T-helper 2 cell treated with Interferon-gamma antibody and Interleukin-4, amounts not matched to agents 5 μg/mL and 100 μg/mL, for 36 hours (primary cell): ENCODE measurements at places on chromosomes 3 and 15.

GRCh38 chr3:70731046-70731445 is 418.6 kb upstream of the MDFIC2 start:
- no peak for DNase-seq

GRCh38 chr3:132351222-132351806 is 34.1 kb downstream of the ACP3 start:
- DNase-seq: no peak

GRCh38 chr15:83853232-83853631 is 199.3 kb downstream of the ADAMTSL3 start:
- no peak for DNase-seq

GRCh38 chr15:71117714-71118305 is 2.5 kb downstream of the THSD4 start:
- DNase-seq: no peak

DNA sequence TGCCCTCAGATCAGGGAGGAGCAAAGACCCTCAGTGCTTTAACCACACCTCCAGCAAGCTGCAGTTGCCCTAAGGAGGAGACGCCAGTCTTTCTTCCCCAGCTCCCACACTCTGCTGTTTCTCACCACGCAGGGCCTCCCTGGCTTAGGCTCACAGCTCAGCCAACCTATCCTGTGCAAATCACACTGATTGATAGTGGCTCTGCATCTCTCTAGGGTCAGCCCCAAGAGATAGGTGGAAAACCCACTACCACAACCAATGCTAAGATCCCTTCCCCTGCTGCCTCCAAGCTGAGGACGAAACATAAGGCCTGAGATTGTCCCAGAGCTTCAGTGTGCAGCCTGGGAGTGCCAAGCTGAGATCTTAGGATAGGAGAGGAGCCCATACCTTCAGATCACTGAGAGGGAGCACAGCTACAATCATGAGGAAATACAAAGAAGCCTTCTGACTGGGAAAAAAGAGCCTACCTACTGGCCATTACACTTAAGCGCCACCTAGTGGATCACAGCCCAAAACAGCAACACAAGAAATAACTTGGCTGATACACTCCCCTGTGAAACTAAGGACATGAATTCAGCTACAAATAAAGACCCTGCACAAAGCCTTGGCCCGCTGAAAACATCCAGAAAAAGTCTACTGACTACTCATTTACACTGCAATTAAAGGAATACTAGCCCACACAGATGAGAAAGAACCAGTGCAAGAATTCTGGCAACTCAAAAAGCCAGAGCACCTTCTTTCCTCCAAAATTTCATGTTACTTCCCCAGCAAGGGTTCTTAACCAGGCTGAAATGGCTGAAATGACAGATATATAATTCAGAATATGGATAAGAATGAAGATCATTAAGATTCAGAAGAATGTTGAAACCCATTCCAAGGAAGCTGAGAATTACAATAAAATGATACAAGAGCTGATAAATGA is 271.5 kb upstream of the DCBLD2 start:
- no peak for DNase-seq

- DNase-seq: no peak
Observed at GRCh38 chr3:65979162-65979561, 59.6 kb downstream of the MAGI1 start.

DNA sequence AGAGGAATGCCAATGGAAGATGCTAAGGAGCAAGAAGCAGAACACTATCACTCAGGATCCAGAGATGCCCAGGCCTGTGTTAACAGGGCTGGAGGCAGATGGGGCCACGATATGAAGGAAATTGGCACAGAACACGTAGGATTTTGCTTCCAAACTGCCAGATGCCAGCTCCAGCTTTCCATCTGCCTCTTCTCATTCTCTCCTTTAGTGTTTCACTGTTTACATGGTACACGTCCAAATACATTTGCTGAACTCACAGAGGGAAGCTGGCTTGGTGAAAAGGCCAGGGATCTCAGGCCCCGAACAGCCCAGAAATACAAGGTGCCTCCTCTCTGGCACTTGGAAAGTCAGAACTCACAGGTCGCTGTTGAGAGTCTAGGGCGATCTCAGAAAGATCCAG is 187.0 kb downstream of the NTRK3 start:
- DNase-seq: no peak

- DNase-seq: no peak
Observed at GRCh38 chr15:100671858-100672543, 69.6 kb downstream of the ASB7 start.

DNA sequence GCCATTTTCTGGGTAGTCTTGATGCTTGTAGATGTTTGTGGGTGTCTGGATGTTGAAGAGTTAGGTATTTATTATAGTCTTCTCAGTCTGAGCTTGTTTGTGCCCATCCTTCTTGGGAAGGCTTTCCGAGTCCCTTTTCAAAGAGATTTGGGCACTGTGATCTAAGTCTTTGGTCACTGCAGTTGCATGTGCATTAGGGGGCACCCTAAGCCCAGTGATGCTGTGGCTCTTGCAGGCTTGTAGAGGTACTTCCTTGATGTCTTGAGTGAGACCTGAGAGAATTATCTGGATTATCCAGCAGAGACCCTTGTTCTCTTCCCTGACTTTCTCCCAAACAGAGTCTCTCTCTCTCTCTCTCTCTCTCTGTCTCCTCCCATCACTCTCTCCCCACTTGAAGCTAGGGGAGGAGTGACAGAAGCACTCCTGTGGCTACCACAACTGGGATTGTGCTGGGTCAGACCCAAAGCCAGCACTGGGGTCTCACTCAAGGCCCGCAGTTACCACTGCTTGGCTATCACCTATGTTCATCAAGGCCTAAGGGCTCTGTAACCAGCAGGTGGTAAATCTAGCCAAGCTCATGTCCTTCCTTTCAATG is 68.5 kb downstream of the TMCO5A start:
- DNase-seq: no peak

DNA sequence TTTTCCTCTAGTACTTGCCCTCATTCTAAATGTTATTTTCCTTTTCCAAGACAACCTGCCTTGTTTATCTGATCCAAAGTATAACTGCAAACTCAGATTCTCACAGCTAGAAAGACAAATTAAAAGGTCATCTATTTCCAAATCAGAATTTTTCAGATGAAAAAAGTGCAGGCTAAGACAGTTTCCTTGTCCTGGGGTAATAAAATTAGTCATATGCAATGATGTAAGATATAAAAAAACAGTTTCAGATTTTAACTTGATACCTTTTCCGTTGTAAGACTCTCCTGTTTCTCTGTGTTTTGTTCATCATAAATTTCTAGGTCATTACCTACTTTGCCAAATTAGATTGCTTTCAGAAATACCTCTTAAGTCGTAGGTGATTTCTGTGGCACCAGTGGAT is 238.4 kb upstream of the PEX5L start:
- DNase-seq: no peak

DNA sequence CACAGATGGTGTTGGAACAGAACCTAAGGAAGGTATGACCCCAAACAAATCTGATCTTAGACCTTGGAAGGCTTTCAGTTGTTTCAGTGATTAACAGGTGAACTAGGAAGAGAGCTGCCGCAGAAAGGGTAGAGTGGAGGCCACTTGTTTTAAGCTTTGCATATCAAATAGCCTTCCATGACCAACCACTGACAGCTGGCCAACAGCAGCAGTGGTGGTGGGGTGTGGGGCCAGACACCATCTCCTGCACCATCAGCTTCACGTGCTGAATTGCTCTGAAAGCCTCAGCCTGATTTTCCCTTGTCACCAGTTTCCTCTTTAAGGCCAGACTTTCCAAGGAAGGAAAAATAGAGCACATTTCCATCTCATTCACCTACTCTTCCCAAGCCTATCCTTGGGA is 16.6 kb upstream of the OSBPL11 start:
- no peak for DNase-seq

GRCh38 chr3:71094658-71095209 is 488.8 kb downstream of the FOXP1 start:
- no peak for DNase-seq

- DNase-seq: no peak
Observed at GRCh38 chr3:190266913-190267290, 55.3 kb downstream of the CLDN1 start.
